ENCODE measurements at places on chromosomes 5 and 9.

GRCh38 chr5:22985446-22985845 is 132.3 kb upstream of the CDH12 start:
- no peak for DNase-seq

- DNase-seq = no peak
Observed at GRCh38 chr9:35342221-35342958, 147.5 kb upstream of the RUSC2 start.

DNA sequence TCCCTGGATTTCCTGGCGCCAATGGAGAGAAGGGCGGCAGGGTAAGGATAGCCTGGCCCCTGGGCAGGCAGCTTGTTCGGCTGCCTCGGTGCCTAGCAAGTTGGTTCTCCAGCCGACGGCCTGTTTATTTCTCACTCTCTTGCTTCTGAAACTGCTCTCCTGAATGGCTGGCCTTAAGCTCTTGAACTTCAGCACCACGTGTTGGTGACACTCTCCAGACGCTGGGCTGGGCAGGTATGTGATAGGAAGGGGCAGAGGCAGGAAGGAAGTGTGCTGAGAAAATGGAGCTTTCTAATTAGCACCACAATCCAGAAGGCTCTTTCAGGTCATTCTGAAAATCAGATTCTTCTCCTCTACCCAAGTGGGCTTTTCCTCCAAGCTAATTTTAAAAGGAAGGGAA is 91.4 kb upstream of the FCN2 start:
- DNase-seq = no peak

DNA sequence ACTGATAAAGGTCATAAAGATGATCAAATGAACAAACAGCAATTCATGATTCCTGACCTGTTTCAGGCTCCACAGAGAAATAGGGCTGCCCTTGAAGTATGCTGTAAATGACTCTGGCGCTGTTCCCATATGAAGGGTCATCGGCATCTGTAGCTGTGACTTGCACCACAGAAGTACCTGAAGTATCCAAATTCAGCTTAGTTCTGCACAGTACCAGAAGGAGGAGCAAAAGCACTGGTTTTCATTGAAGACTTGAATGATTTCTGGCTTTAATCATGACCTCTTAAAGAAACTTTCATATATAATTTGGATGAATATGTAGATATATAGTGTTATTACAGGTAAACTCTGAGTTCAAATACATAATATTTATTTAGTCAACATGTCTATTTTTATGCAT is 109.1 kb downstream of the CDH10 start:
- no peak for DNase-seq

DNA sequence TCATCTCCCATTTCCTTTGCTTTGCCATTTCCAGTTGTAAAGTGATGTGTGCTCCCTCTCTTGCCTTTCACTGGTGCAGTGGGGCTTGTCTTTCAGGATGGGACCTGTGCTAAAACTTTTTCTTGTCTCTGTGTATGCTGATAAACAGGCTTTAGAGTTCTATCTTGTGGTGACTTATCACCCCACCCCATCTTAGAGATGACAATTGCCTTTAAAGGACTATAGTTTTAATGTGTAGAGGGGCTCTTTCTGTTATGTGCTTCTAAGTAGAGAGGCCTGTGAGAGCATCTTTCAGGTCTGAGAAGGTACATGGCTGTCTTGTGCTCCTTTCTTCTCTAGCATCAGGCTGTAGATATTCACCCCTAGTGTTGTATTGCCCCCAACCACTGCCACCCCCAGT is 21.9 kb downstream of the MAN2A1 start:
- no peak for DNase-seq

DNA sequence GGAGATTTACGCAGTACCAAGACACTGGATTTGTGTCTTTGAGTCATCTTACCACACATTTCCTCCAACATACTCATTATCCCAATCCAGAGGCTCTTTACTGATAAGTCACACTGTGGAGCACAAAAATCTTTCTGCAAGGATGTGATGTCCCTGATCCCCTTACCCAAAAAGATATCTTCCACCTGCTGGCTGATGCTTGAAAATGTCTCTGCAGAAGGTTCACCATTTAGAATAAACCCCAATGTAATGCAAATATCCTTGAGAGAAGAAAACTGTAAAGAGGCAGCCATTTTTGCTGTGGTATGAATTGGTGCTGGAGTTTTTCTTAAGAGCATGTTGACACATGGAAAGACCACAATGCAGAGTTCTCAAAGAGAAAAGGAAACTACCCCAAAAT is 65.7 kb upstream of the RORB start:
- DNase-seq = no peak

DNA sequence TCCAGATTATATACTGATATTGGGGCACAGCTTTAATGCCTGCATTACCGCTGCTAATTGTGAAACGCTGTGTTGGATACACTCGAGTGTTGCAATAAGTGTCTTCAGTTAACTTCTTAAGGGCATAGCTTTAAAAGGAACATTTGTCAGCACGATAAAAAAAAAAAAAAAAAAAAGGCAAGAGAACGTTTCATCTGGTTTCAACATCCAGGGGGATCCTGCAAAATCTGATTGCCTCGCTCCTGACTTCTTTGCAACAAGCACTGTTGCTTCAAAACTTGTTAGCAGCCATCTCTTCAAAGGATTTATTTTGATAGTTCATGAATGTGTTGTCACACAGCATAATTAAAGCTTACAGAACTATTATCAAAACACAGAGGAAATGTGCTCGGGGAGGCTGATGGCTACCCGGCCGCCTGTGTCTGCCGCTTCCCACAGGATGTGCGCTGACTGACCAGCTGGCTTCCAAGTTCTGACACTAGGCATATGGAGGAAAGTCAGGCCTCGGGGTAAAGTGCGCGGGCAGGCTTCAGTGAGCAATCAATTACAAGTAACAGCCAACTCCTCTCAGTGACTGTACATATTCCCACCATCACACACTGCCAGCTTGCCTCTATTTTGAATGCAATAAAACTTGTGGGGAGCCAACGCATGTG is 77.7 kb downstream of the EBF1 start:
- no peak for DNase-seq

GRCh38 chr5:24110004-24110615 is 534.7 kb downstream of the CDH10 start:
- DNase-seq = no peak

DNA sequence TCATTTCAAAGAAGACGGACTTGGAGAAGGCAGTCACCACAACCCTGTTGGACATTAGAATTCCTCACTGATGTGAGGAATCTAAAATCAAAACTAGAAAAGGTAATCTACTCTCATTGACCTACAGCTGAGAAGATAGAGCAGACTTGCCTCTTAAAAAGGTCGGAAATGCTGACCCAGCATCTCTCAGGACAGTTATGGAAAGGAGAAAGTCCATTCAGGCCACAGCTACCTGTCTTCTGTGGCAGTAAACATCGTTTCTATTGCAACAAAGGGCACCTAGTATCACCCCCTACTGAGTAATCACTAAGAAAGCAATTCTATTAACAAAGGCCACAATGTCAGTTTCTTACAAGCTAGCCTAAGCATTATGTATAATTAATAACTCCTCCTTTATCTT is 601.7 kb downstream of the PRELID2 start:
- no peak for DNase-seq

DNA sequence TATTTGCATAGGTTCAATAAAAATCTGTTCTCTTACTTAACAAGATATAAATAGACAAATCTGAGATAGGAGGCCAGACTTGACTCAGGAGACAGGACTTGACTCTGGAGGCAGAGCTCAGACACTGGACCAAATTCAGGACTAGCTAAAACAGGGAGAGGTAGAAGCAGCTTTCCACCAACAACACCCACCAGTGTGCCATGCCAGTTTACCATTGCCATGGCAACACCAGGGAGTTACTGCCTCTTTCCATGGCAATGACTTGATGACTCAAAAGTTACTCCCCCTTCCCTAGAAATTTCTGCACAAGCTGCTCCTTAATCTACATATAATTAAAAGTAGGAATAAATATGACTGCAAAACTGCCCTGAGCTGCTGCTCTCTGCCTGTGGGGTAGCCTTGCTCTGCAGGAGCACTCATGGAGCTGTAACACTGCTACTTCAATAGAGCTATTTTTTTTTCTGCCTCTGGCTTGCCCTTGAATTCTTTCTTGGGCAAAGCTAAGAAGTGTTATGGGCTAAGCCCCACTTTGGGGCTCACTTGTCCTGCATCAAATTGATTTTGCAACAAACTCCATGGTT is 473.0 kb downstream of the PLK2 start:
- DNase-seq = no peak

GRCh38 chr9:7979611-7980010 is 180.0 kb upstream of the DMAC1 start:
- DNase-seq = no peak

- DNase-seq = no peak
Observed at GRCh38 chr5:110644357-110644756, 82.1 kb downstream of the TMEM232 start.

GRCh38 chr9:34372467-34373011 is 4.2 kb downstream of the MYORG start:
- DNase-seq = no peak

DNA sequence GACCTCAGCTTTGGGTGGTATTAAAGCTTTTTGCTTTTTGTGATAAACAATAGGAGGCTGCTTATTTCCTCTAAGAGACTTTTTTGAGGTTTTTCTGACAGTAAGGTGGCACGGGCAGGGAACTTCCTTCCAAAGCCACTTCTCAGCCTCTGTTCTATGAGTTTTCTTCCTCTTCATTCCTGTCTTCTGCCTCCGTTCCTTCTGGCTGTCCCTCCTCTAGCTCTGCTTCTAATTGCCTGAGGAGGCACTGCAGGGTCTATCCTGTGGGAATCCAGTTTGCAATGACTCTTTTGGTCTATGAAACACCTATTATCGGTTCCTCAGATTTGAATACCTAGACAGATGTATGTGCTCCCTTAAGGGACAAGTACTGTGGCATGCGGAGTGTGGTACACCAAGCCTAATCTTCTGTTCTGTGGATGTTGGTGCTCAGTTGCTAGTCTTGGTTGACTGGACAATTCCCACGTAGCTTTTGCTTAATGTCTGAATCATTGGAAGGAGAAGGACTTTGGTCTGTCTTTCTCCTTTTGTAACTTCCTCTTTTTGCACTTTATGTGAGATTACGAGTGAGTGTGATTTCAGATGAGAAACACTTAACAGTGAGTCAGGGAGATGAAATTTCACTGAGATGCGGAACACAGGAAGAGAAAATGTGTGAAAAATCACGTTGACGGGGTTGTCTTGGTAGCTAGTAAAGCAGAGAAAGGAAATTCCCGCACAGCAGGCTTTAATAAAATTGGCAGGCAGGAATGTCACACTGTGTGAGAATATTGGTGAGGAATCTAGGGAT is 305.2 kb downstream of the EFNA5 start:
- DNase-seq = no peak

- no peak for DNase-seq
Observed at GRCh38 chr5:15421921-15422412, 78.0 kb upstream of the FBXL7 start.

DNA sequence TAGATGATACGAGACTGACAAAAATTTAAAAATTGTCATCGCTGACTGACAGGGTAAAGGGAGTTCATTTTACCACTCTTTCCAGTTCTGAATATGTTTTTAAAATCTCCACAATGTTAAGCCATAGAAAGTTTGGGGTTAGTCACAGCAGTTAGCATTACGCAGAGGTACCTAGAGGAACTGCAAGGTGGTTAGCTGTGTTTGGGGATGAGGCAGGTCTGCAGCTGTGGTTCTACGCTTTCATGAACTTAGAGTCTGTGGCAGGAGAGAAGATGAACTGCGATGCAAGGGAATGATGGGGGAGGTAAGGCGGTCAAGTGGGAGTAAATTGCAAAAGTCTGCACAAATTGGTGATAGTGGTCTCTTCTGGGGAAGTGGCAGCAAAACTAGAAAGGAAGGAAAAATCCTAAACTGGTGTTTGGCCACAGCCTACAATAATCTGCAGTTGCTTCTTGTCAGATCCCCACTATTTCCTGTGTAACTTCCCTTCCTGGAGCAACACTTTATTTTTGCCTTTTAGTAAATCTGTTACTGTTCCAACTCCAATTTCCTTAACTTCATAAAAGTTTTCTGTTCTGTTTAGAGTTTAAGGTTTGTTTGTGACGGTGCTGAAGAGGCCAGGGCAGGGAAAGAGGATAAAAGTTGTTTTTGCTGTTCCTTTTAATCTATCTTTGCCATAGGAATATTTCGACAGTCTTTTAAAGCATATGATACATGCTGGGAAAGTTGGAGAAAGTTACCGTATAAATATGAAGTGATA is 38.6 kb upstream of the SNX2 start:
- DNase-seq = no peak

- no peak for DNase-seq
Observed at GRCh38 chr9:78971540-78971939, 600.2 kb upstream of the TLE4 start.

DNA sequence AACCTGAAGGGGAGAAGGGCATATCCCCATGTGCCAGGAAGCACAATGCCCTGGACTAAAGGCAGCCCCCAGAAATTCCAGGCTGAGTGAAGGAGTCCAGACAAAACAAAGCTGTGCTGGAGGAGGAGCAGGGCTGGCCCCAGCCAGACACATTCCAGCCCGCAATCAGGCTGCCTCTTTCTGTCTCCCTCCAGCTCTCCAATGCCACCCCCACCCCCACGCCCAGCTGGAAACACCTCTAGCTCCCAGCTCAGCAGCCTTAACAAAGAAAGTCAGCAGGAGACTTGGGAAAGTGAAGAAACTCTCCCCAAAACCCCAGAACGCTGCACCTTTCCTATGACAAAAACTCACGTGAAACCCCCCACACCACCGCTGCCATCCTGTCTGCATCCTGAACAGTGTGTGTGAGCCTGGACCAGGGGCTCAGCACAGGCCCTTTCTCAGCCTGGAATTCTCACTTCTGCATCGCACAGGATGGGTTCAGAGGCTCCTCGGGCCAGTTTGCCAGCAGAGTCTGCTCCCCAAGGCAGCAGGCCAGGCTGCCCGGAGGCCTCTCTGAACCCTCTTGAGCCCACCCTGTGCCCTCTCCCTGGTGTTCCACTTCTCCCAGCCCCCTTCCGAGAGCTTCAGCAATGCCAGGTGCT is 96.2 kb upstream of the ICE1 start:
- DNase-seq = no peak

DNA sequence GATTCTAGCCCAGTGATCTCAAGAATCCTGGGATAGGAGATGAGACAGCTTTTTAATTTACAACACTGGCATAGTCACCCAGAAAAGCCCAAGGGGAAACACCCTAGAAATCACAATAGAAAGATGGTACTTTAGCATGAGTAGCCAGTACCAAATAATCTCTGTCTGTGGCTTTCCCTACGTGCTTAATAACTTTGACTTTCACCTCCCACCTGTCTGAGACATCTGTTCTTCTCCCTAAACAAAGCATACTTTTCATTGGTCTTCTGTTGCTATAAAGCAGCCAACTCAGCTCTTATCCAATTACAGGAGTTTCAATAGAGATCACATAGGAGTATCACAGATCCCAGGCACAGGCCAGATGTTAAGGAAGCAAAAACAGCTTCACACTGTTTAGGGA is 10.4 kb downstream of the MARCHF3 start:
- DNase-seq = no peak

GRCh38 chr9:85995097-85995496 is 54.2 kb downstream of the NAA35 start:
- no peak for DNase-seq

DNA sequence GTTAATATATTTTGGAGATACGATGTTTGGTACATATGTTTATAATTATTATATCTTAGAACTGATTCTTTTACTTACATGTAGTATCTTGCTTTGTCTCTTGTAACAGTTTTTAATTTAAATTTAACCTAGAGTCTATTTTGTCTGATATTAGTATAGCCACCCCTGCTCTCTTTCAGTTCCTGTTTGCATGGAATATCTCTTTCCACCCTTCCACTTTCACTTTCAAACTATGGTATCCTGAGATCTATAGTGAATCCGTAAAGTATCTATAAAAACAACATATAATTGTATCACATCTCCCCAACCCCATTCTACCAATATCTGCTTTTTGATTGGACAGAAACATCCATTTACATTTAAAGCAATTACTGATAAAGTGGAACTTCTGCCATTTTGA is 7.2 kb downstream of the IRGM start:
- no peak for DNase-seq

Data from stimulated activated CD8-positive, alpha-beta memory T cell treated with anti-CD3 and anti-CD28 coated beads, Interleukin-4, amount 100 ng/mL, for 1 hour (primary cell).